Prostate gland (tissue), 2 donors: ENCODE measurements at places on chromosomes 11 and 22.

- no peak overlapping the region for H3K4me3 ChIP-seq
- no peaks in the 10 kb centered on the region for H3K4me1 ChIP-seq
- no peaks in the 10 kb centered on the region for H3K27me3 ChIP-seq
- H3K36me3 ChIP-seq, result no peaks in the 10 kb centered on the region
- no peak for DNase-seq
Measured at GRCh38 chr11:9285850-9286587, 20.9 kb upstream of the DENND5A start.

- no peaks in the 10 kb centered on the region for H3K36me3 ChIP-seq
- DNase-seq, result no peak
- no peaks in the 10 kb centered on the region for H3K27me3 ChIP-seq
- no peaks in the 10 kb centered on the region for H3K4me1 ChIP-seq
- H3K27ac ChIP-seq, result no peak overlapping the region
- no peak overlapping the region for H3K4me3 ChIP-seq
Measured at GRCh38 chr11:8793114-8793777, 110.7 kb downstream of the RPL27A start.

GRCh38 chr11:28137832-28138231 is 29.6 kb downstream of the METTL15 start:
- no peaks in the 10 kb centered on the region for H3K27me3 ChIP-seq
- H3K4me1 ChIP-seq, result no peaks in the 10 kb centered on the region
- no peaks in the 10 kb centered on the region for H3K36me3 ChIP-seq
- H3K4me3 ChIP-seq, result no peak overlapping the region
- no peak overlapping the region for H3K27ac ChIP-seq

DNA sequence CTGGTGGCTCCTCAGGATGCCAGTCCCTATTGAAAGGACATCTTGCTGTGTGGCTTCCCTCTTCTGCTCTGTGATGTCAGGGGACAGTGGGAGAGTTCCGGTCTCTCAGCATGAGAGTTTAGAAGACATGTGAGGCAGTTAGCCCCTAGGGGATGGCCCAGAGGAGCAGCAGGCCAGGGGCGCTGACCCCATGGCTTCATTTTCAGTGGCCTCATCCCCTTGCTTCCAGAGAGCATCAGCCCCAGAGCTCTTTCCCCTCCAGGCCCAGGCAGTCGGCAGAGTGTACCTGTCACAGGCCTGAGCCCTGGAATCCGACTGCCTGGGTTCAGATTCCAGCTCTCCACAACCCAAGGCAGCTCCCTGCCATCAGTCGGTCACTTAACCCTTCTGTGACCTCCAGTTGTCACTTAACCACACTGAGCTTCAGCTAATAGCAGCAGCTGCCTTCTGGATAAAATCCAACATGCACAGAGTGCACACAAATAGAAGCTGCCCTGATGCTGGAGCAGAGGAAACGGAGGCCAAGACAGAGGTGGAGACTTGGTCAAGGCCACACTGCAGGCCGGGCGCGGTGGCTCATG is 14.1 kb upstream of the LRRC10B start:
- no peaks in the 10 kb centered on the region for H3K27me3 ChIP-seq
- no peak overlapping the region for H3K27ac ChIP-seq
- peaks cover under 1% of the 10 kb centered on the region for H3K4me1 ChIP-seq

GRCh38 chr22:42562684-42563083 is 8.9 kb downstream of the SERHL2 start:
- no peak overlapping the region for H3K27ac ChIP-seq
- DNase-seq, result no peak
- H3K36me3 ChIP-seq, result no peaks in the 10 kb centered on the region
- no peaks in the 10 kb centered on the region for H3K4me1 ChIP-seq

- H3K4me1 ChIP-seq, result no peaks in the 10 kb centered on the region
- no peaks in the 10 kb centered on the region for H3K27me3 ChIP-seq
- no peak overlapping the region for H3K4me3 ChIP-seq
- H3K27ac ChIP-seq, result no peak overlapping the region
Measured at GRCh38 chr22:46897246-46897623, 134.8 kb downstream of the TBC1D22A start.

DNA sequence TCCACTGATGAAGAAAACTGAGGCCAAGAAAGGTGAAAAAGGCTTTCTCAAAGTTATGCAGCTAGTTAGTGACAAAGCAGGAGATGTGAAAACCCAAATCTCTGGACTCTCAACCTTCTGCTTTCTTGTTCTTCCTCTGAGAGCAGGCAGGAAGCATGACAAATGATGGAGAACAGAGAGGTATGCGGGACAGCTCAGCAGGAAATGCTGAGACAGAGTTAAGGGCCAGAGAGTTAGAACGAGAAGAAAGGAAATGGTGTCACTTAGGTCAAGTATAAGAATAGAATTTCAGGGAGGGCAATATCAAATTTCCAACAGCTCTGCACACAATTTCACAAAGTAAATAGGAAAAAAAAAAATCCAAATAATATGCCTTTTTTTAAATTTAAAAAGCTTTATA is 67.6 kb upstream of the ARHGAP42 start:
- no peaks in the 10 kb centered on the region for H3K4me1 ChIP-seq
- H3K4me3 ChIP-seq, result no peak overlapping the region
- H3K36me3 ChIP-seq, result no peaks in the 10 kb centered on the region
- DNase-seq, result no peak
- no peaks in the 10 kb centered on the region for H3K27me3 ChIP-seq
